Fibroblast of skin of right biceps (primary cell): ENCODE measurements at places on chromosomes 13 and 19.

DNA sequence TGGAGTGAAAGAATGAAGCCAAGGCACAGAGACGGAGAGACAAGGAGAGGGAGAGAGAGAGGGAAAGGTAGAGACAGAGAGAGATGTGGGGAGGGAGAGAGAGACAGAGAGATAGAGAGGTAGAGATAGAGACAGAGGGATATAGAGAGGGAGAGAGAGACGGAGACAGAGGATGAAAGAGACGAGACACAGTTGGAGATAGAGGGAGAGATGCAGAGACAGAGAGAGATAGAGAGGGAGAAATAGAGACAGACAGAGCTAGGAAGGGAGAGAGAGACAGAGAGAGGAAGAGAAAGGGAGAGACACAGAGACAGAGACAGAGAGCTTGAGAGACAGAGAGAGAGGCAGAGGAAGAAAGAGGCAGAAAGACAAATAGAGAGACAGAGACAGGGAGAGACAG, 4.5 kb upstream of the CSNK1G2 start:
- no peak for DNase-seq

DNA sequence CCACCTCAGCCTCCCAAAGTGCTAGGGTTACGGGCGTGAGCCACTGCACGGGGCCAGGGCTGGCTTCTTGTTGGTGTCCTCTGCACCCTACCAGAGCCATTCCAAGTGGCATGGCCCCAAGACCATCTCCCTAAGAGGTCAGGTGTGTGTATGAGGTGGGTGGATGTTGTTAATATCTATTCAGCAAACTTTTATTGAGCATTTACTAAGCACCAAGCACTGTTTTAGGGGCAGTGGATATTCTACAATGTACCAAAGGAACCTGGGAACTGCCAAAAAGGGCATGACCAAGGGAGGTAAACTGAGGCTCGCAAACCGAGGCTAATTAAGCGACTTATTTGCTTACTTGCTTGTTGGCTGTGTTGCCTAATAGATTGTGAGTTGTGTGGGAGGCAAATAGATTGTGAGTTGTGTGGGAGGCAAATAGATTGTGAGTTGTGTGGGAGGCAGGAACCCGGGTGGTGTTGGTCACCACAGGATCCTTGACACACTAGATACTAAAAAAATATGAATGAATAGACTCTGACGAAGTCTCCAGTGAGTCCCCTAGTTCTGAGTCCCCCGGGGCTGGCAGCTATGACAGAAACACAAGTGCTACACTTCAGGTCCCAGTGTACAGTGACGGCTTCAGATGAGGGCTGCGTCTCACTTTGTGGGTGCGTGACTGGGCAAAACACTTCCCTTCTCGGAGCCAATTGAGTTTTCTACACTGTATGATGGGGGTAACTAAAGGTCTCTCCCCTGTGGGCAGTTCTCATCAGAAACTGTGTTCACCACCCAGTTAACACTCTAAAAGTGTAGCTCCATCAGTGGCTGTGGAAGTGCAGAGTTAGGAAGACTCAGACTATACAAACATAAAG, 5.0 kb upstream of the BICRA start:
- DNase-seq = no peak

- peak; percentile 96 for DNase-seq
These were observed 47.8 kb downstream of the GADD45B start for GRCh38 chr19:2523630-2524311.

- no peak for DNase-seq
These were observed 12.2 kb downstream of the CFD start for GRCh38 chr19:871446-872265.

DNA sequence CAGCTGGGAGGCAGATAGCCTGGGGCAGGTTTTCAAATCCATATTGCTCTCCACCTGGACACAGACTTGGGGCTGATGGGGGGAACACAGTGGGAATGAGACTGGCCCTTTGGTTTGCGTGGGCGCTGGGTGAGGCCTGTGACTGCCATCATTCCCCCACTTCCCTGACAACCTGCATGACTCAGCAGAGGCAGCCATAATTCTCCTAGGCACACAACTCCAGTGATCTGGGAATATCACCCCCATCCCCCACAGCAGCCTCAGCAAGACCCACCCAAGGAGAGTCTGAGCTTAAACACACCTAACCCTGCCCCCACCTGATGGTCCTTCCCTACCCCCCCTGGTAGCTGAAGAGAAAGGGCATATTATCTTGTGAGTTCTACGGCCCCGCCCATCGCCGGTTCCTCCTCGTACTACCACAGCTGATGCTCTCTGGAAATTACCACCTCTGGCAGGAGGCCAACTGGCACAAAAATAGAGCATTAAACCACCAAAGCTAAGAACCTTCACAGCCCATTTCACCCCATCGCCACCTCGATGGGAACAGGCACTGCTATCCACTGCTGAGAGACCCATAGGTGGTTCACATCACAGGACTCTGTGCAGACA, 71.0 kb downstream of the RNF17 start:
- DNase-seq = no peak

GRCh38 chr13:67069117-67069767, 160.9 kb downstream of the PCDH9 start:
- no peak for DNase-seq

DNA sequence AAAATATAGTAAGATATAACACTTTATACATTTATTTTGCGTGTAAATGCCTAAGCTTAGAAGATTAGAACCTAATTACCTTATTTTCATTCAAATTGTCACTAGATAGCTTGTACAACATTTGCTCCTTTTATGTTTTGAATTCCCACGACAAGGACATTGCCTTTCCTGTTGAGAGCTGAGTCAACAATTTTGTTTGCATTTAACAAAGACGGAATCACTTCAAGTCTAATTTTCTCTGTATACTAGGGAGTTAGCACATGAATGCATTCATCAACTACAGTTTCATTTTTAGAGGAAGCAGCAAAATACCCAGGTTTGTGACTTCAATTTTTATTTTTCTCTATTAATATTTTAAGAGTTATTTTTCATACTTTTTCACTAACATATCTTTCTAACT, 48.7 kb upstream of the PCCA start:
- DNase-seq = no peak

- DNase-seq = no peak
These were observed 499.7 kb downstream of the COG6 start for GRCh38 chr13:40155201-40155600.

- DNase-seq = no peak
These were observed 758.3 kb upstream of the PCDH20 start for GRCh38 chr13:62173958-62174357.

DNA sequence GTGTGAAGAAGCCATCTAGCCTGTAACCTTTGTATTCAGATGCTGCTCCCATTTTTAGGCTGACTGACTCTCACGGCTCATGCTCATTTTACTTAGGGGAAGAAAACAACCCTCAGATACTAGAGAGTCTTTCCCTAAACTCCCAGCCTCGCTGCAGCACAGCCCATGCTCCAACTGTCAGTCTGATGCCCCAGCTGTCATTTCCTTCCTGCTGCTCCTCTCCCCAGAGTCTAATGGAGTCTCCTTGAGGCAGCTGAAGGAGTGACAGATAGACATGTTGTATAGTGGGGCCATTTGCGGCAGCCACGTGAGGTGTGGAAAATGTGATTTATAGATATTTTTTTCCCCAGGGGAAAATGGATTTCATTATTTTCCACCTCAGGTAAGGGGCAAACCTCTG, 59.2 kb upstream of the OLFM4 start:
- no peak for DNase-seq

DNA sequence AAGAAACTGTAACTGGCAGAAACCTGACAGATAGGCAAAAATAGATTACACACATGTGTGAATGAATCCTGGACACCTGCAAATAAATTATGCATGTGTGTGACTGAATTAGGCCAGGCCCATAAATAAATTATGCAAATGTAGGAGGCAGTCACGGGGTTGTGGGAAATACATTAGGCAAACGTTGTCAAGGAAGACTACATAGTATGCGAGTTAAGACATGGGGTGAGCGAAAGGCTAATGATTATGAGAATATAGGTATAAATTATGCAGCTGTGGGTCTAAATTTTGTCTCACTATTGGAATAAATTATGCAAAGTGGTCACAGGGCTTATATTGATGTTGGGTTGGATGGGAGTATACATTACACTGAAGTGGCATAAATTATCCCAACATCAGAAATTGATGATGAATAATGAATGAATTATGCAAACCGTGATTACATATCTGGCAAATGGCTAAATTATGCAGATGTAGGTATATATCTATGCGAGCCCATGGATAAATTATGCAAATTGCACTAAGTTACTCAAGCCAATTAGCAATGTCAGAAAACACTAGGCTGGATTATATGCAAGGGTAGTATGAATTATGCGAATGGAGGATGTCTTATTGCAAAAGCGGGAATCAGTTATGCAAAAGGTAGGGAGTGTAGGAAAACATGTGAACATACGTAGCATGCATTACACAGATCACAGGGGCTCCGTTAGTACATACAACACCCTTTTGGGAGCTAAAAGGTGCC, 6.8 kb downstream of the SLC8A2 start:
- no peak for DNase-seq

- DNase-seq = no peak
These were observed 33.4 kb downstream of the FAAP24 start for GRCh38 chr19:33005440-33005839.

DNA sequence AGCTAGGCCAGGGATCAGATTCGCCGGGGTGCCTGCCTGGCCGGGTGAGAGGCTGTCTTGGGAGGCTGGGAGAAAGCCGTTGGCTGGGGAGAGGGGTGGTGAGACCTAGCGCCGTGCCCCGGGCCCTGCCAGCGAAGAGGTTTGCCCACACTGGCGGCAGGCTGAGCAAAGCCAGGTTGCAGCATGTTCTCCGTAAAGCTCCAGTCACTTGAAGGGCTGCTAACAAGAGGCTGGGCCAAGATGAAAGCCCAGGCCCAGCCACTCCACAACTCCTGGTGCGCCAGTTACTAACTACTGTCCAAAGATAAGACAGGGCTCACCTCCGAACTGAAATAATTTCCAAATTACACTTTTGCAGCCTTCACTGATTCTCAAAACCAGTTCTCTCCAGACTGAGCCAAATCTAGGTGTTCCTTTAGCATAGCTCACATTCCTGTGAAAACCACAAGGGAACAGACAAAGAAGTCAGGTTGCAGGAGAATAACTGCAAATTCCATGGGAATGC, 16.3 kb downstream of the ELAVL1 start:
- DNase-seq = peak; percentile 22

GRCh38 chr13:35285677-35286076, 190.8 kb downstream of the MAB21L1 start:
- DNase-seq = no peak

GRCh38 chr13:23848646-23849141, 40.5 kb downstream of the MIPEP start:
- DNase-seq = no peak

GRCh38 chr13:92433386-92433785, 793.2 kb upstream of the GPC6 start:
- no peak for DNase-seq
